ENCODE measurements at places on chromosomes 5 and 9. TPM values are rescaled to one million over a fixed set of nuclear protein-coding genes. Genes with fewer than 3 reads are reported as not detected.
A peak's percentile ranks its signal among the peaks of the same experiment; 100 is the strongest.

The ENC1 gene
- total RNA-seq = 3.8 TPM

GRCh38 chr9:136538599-136539426 lies 7.0 kb downstream of the NOTCH1 start:
- peak; percentile 69 for DNase-seq

GRCh38 chr9:124980431-124980830 lies 39.5 kb upstream of the GOLGA1 start:
- DNase-seq = no peak

The ARHGEF39 gene
- 0.66 TPM for total RNA-seq

The NINJ1 gene
- total RNA-seq = 41.0 TPM

GRCh38 chr9:14911046-14911445 lies 818 bp upstream of the FREM1 start:
- DNase-seq = no peak

The EDIL3 gene
- 10.0 TPM for total RNA-seq

DNA sequence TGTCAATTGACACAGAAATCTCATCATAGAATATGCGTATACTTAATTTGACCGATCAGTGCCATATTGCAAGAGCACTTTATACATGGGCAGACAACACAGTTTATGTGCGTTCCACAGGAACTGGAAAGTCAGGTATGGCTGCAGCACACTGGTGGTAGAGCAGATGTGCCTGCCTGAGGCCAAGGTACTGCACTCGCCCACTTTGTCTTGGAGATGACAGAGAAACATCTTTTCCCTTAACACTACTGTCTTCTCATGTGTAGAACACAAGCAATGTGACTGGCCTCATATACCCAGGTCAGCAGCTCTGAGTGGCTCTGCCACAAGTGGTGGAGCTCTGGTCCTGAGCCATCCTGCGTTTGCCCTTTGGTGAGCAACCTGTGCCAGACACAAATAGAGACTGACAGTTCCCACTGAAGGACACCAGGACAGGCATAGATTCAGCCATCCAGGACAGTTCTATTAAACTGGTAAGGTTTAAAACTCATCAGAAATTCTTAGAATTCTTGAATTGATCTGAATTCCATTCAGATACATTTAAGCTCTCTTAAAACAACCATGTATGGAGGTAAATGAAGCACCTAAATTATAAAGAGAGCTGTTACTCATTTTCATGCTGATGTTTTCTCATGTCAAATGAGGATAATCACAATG lies 21.0 kb upstream of the PPP2CA start:
- peak; percentile 66 for DNase-seq

The FCN1 gene
- 2.7 TPM for total RNA-seq

Data from heart right ventricle (tissue), 16 donors.